ENCODE measurements at places on chromosomes 11 and 22.

DNA sequence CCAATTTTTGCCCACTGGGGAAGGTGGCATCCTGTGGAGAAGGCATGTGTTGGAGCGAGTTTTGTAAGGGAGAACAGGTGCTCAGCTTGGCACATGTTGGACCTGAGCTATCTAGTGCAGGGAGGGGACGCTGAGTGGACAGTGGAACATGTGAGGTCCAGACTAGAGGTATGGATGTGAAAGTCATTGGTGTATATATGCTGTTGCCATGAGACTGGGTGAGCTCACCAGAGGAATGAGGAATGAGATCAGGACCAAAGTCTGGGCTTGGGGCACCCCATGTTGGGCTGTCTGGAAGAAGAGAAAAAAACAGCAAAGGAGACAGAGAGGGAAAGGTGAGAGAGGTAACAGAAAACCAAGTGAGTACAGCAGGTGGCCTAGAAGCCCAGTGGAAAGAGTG, 12.3 kb upstream of the SYT7 start:
- no peak overlapping the region for H3K4me3 ChIP-seq
- no peaks in the 10 kb centered on the region for H3K27me3 ChIP-seq
- no peak for DNase-seq

DNA sequence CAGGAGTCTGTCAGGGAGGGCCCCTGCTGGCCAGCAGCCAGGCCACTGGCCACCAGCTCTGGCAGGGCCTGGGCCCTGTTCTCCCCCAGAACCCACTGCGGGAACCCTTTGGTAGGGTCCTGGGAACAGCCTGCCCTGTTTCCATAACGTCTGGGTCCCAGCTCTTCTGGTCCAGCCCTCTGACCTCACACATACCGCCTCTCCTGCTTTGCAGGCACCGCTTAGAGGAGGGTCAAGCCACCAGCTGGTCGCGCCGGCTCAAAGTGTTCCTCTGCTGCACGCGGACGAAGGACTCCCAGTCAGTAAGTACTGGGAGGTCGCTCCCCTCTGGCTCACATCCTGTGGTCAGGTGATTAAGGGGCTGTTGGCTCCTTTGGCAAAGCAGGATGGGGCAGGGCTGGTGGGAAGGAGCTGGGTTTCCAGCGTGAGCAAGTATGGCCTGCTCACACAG, 26.6 kb upstream of the MYRF start:
- DNase-seq: no peak
- H3K4me1 ChIP-seq: peaks cover 7% of the 10 kb centered on the region
- no peak overlapping the region for H3K27ac ChIP-seq
- H3K27me3 ChIP-seq: no peaks in the 10 kb centered on the region

DNA sequence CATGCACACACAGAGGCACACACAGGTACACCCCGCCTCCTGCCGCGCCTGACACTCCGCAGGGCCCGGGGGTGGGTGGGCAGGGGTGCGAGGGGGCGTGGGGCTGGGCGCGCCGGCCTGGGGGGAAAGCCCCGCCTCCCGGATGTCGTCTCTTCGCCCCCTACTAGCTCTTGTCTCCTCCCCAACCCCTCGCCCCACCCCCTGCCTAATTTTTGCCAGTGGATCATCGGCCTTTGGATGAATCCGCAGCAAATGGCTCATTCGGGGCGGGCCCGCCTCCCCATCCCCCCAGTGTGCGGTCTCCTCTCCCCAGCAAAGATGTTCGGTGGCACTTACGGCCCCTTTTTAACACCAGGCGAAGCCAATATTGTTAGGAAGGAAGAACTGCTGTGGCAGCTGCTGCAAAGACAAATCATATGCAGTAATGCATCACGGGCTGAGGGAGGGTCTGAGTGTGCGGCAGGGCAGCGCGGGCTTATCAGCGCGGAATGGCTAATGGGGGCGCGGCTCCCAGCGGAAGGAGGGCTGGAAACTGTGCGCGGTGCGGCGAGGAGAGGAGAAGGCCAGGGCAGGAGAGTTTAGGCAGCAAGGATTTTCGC, 13.4 kb upstream of the NECTIN1 start:
- peak overlapping the region; percentile 47 for H3K4me3 ChIP-seq
- DNase-seq: no peak
- H3K27ac ChIP-seq: no peak overlapping the region
- peaks cover 2% of the 10 kb centered on the region for H3K4me1 ChIP-seq
- no peaks in the 10 kb centered on the region for H3K27me3 ChIP-seq
- no peaks in the 10 kb centered on the region for H3K36me3 ChIP-seq

GRCh38 chr11:133809569-133810491, 35.5 kb downstream of the SPATA19 start:
- no peaks in the 10 kb centered on the region for H3K36me3 ChIP-seq
- no peak overlapping the region for H3K27ac ChIP-seq
- no peak overlapping the region for H3K4me3 ChIP-seq
- H3K27me3 ChIP-seq: no peaks in the 10 kb centered on the region
- peaks cover 14% of the 10 kb centered on the region for H3K4me1 ChIP-seq
- DNase-seq: peak; percentile 15

- H3K27ac ChIP-seq: no peak overlapping the region
- H3K4me3 ChIP-seq: no peak overlapping the region
- no peaks in the 10 kb centered on the region for H3K36me3 ChIP-seq
- DNase-seq: no peak
- peaks cover 4% of the 10 kb centered on the region for H3K4me1 ChIP-seq
Measured at GRCh38 chr11:95363708-95364107, 132.7 kb upstream of the SESN3 start.

- H3K4me3 ChIP-seq: no peak overlapping the region
- no peaks in the 10 kb centered on the region for H3K36me3 ChIP-seq
- H3K27ac ChIP-seq: no peak overlapping the region
- no peaks in the 10 kb centered on the region for H3K27me3 ChIP-seq
- no peaks in the 10 kb centered on the region for H3K4me1 ChIP-seq
Measured at GRCh38 chr22:39545386-39546365, 13.1 kb upstream of the RPS19BP1 start.

DNA sequence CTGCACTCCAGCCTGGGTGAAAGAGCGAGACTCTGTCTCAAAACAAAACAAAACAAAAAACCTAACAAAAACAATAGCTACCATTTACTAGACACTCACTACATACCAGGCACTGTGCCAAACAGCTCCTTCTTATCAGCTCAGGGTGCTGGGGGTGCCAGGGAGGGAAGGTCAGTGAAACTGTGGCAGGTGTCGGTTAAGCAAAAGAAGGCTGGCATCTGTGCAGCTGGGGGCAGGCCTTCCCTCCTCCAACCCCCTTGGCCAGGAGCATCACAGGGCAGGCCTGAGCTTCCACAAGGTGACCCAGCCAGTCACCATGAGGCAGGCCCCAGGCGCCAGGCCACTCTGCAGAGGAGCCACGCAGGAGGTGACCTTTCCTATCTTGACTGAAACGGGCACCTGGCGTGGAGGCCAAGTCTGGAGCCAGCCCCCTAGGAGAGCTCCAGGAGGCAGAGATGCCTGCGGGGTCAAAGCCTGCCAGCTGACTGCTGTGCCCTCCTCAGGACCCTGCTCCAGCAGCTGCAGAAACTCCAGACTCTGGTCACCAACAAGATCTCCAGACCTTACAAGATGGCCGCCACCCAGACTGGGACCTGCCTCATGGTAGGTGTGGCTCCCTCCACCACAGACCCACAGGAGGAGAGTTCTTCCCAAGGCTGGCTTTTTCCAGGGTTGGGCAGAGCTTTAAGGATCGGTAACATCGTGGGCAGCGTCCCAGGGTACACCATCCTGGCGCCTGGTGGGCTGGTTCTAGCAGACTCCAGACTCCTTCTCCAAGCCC, 31.3 kb upstream of the DGKZ start:
- DNase-seq: no peak
- no peaks in the 10 kb centered on the region for H3K27me3 ChIP-seq
- H3K27ac ChIP-seq: no peak overlapping the region
- H3K4me1 ChIP-seq: no peaks in the 10 kb centered on the region

- H3K27ac ChIP-seq: peak overlapping the region; percentile 42
- no peak overlapping the region for H3K4me3 ChIP-seq
- peak; percentile 43 for DNase-seq
- H3K4me1 ChIP-seq: peaks cover 28% of the 10 kb centered on the region
- H3K27me3 ChIP-seq: no peaks in the 10 kb centered on the region
Measured at GRCh38 chr11:128502726-128503125, 84.6 kb downstream of the ETS1 start.

- no peak overlapping the region for H3K27ac ChIP-seq
- no peak for DNase-seq
- no peak overlapping the region for H3K4me3 ChIP-seq
- H3K27me3 ChIP-seq: no peaks in the 10 kb centered on the region
- no peaks in the 10 kb centered on the region for H3K36me3 ChIP-seq
- no peaks in the 10 kb centered on the region for H3K4me1 ChIP-seq
Measured at GRCh38 chr11:17597770-17598169, 50.7 kb downstream of the OTOG start.

DNA sequence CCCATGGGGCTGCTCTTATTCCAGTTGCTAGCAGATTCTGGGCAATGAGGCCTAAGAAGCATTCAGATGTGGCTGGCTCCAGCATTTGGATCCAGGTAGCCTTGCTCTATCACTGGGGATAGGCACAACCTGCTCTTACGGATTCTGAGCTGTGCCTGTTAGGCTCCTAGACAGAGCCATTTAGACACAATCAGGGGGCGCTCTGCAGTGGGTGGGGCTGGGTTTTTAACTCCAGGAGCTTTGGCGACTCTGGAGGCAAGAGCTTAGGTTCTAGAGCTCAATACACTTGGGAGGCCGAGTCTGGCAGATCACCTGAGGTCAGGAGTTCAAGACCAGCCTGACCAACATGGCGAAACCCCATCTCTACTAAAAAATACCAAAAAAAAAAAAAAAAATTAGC, 32.0 kb downstream of the KCNC1 start:
- no peaks in the 10 kb centered on the region for H3K27me3 ChIP-seq
- DNase-seq: no peak
- no peak overlapping the region for H3K4me3 ChIP-seq
- H3K4me1 ChIP-seq: no peaks in the 10 kb centered on the region
- no peaks in the 10 kb centered on the region for H3K36me3 ChIP-seq

DNA sequence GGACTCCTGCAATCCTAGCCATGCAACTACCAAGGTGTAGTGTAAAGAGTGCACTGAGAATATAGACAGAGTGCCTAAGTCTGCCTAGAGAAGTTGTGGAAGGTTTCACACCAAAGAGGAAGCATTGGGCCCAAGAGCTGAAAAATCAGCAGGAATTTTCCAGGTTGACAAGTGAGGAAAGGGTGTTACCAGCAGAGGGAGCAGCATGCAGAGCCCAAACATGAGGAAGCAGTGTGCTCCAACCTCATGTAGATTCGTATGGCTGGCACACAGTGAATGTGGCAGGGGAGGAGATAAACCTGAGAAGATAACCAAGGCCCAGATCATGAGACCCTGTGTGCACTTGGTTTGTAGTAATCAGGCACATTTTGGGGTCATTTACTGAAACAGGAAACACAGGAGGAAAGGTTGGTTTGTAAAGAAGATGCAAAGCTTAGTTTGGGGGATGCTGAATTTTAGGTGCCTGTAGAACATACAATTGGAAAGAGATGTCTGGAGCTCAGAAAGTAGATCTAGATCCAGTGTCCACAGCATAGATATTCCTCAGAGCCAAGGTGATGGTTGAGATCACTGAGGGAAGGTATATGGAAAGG, 1.7 kb downstream of the HPX start:
- H3K27me3 ChIP-seq: no peaks in the 10 kb centered on the region
- no peaks in the 10 kb centered on the region for H3K36me3 ChIP-seq
- no peak overlapping the region for H3K4me3 ChIP-seq
- DNase-seq: peak; percentile 66

DNA sequence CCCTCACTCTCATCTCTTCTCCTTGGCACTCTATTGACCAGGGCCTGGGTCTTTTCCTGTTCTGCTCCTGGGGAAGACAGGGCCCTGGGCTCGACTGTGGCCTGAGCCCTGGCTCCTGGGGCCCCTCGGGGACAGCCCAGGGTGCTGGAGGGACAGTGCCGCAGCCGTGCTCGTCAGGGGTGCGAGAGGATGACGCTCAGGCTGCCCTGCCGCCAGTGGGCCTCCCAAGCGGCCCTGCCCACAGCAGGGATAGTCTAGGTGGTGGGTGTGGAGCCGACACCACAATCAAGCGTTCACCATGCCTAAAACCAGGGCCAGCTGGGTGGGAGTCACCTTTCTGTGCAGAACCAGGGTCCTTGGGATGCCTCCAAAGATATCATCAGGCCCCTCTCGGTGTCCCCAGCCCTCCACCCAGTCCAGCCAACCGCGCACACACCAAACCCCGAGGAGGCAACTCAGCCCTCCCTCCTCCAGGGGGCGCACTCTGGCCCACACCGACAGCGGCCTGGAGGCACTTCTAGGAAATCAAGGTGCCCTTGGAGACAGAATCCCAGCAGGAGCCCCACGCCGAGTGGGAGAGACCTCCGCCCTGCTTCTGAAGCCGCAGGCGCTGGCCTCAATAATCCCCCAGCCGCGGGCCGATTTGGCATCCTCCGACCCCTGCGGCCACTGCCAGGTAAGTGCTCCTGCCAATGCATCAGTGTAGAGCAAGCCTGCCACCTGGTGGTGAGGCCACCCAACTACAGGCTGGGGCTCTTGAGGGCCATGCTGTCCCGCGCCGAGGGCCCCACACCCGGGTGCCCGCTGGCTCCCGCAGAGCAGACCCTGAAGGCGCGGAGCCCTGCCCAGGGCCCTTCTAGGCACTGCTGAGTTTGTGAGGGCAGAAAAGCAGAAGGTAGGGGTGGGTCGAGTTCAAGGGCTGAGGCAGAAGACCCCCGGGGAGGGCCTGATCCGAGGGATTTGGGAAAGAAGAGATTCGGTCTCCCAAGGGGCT, 496.4 kb downstream of the BUD13 start:
- H3K4me3 ChIP-seq: peak overlapping the region; percentile 44
- peak; percentile 84 for DNase-seq
- H3K27me3 ChIP-seq: no peaks in the 10 kb centered on the region
- H3K27ac ChIP-seq: no peak overlapping the region
- no peaks in the 10 kb centered on the region for H3K36me3 ChIP-seq

- no peaks in the 10 kb centered on the region for H3K36me3 ChIP-seq
- DNase-seq: no peak
- no peak overlapping the region for H3K4me3 ChIP-seq
- no peaks in the 10 kb centered on the region for H3K27me3 ChIP-seq
Measured at GRCh38 chr11:11587122-11587521, 34.7 kb downstream of the GALNT18 start.

DNA sequence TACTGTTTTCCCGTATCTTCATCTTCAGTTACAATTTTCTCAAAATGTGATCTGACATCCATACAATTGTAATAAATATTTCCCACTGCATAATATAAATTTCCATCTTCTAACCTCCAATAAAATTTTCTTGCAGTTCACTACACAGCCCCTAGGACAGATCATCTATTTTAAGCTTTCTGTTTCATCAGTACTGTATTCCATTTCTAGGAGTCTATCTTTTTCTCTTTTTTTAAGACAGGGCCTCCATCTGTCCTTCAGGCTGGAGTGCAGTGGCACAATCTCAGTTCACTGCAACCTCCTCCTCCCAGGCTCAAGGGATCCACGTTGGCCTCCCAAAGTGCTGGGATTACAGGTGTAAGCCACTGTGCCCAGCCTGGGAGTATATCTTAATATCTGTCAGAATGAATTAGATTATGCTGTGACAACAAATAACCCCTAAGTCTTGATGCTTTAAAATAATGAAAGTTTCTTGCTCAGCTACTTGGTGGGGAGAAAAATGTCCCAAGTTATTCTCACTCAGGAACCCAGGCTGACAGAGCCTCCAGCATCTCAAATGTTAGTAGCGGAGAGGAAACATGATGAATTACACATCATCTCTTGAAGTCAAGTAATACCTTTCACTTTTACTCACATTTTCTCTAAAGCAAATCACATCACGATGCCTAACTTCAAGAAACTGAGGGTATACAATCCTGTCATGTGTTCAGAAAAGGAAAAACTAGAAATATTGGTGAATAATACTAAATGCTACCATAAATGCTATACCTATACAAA, 92.2 kb downstream of the BUD13 start:
- DNase-seq: no peak
- H3K27ac ChIP-seq: no peak overlapping the region
- H3K4me1 ChIP-seq: no peaks in the 10 kb centered on the region
- H3K36me3 ChIP-seq: no peaks in the 10 kb centered on the region
- H3K4me3 ChIP-seq: no peak overlapping the region
- no peaks in the 10 kb centered on the region for H3K27me3 ChIP-seq

Measured in trophoblast cell (in vitro differentiated cells and primary cell).